ENCODE measurements at places on chromosomes 6 and 20.
A peak's percentile ranks its signal among the peaks of the same experiment; 100 is the strongest.

DNA sequence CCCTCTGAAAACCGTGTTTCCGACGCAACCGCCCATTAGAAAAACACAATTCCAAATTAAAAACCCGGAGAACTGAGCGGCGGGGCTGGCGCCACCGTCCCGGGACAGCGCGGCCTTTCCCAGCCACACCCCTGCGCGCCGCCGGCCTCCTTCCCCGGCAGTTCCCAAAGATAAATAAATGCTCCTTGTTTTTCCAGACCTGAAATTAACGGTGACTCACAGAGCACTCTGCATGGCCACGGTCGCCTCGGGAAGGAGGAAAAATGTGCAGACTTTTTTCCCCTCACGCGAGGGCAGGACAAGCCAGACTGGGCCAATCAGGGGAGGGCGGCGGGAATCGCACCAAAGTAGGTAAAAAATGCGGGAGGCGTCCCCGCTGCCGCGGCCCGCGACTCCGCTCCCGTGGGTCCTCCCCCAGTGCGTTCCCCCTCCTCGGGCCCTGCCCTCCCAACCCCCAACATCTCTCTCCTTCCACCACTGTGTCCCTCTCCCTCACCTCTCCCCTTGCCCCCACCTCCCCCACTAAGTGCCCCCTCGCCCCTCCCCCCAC, 828 bp upstream of the DSTN start:
- DNase-seq: peak; percentile 92

DNA sequence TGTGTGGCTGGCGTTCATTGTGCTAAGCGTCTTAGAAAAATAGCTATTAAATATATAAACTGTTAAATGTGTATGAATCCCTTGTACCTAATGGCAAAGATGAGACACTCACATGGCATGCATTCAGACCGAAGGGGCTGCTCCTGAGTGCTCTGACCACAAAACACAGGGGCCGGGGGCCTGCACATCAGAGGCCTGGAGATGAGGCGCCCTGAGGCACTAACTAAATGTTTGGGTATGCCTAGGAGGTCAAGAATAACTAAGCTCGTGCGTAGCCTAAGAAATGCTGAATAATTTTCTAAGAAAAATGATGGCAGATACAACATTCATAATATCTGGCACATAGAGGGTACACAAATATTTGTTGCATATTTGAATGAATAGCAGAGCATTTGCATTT, 92.5 kb downstream of the PSMB1 start:
- no peak for DNase-seq

- peak; percentile 71 for DNase-seq
Observed at GRCh38 chr6:79431537-79431933, 105.7 kb downstream of the LCA5 start.

DNA sequence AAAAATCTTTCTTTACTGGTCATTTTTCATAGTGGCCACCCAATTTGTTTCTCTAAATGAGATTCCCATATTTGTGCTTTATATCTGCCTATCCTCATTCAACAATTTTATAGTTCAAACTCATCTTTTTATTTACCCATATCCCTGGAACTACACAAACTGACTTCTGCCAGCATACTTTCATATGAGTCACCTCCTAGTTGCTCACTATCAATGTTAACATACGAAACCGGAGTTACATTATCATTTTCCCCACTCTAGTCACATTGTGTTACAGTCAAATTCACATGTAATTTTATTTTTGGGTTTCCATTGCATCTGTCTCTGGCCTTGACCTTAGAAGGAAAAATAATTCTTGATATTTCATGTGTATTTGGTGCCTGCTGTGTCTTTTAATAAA, 499.4 kb downstream of the MAFB start:
- DNase-seq: no peak

GRCh38 chr6:30707281-30707850, 9.7 kb downstream of the MDC1 start:
- peak; percentile 31 for DNase-seq

DNA sequence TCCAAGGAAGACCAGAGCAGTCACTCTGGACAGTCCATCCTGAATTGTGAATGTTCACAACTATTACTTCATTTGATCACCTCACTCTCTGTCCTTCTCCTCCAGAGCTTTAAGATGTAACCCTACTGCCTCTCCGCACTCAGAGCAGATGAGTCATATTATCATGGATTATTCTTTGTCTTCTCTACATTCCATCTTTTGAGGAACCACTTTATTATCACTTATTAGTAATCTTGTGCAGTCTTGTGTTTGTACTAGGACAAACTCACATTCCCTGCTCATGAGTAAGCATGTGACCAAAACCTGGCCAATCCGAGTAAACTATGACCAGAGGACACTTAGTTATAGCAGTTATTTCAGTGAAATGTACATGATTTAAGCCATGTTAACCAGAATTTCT, 401.5 kb upstream of the ADGRB3 start:
- no peak for DNase-seq

DNA sequence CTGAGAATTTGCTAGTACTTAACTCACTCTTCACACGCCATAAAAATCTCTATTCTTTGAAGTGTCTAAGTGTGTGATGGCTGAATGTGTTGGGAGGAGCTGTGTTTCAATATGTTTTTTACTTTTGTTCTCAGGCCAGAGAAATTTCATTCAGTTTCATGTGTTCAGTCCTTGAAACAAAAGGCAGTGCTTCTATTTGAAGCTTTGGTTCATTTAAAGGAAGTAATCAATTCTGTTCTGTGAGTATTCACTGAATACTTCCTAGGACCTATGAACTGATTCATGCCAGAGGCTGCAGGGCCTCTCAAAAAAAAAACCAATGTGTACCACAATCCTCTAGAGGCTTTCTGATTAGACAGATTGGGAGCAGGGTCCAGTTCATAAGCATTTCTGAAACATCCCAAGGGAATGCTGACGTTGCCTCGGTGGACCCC, 12.4 kb upstream of the F13A1 start:
- DNase-seq: no peak

DNA sequence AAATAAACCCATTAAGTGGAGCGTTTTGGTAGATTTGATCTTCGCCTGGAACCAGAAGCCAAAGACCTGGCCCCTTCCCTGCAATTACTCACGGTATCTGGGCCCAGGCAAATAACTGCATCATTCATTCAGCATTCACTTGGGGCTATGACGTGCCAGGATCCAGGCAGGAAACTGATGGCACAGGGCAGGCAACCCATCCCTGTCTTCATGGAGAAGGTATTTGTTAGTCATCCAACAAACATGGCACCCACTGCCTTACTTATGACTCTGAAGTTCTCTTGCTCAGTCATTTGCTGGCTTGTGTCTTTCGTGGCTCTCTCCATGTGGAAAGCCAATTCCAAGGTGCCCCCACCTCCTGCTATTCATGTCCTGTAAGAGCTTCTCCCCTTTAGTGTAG, 232.4 kb downstream of the BMP7 start:
- no peak for DNase-seq

- no peak for DNase-seq
Observed at GRCh38 chr20:48209102-48209501, 423.8 kb upstream of the SULF2 start.

All from mesendoderm (in vitro differentiated cells).